Activated gamma-delta T cell treated with Interleukin-2 at 50 U/mL for 16 hours (primary cell): ENCODE measurements at places on chromosomes 5 and 9.

- no peak for DNase-seq
These were observed 1.5 kb downstream of the ARHGAP26 start for GRCh38 chr5:142771666-142772065.

GRCh38 chr9:133301253-133302230 lies 26.5 kb upstream of the ABO start:
- DNase-seq = no peak

DNA sequence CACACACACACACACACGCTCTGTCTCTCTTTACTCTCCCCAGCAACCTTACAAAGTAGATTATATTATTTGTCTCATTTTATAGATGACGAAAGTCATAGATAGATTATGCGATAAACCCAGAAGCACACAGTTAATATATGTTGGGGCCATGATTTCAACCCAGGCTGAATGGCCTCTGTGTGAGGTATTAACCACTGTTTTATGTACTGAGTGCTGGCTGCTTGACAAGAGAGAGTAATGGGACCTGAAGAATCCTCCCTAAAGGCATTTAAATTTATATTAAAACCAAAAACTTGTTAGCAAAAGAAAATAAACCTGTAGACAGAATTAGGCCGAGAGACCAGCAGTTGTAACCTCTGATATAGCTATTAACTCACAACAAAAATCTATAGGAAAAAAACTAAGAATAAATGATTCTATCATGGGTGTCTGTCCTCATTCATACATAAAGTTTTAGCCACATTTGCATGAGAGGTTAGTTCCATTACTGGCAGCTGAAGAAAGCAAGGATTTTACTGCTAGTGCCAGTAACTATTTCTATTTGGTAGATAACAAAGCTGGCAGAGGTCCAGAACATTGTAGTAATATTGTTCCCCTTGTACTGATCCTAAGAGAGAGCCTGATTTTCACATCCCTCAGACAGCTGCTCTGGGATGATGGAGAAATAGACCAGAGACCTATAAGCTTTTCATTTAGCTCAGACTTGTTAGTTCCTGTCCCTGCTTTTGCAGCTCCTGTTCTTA lies 250.9 kb downstream of the ADGRV1 start:
- no peak for DNase-seq

- no peak for DNase-seq
These were observed 157.3 kb upstream of the S1PR3 start for GRCh38 chr9:88833946-88834345.

GRCh38 chr5:135830876-135831275 lies 3.6 kb upstream of the SLC25A48 start:
- no peak for DNase-seq

DNA sequence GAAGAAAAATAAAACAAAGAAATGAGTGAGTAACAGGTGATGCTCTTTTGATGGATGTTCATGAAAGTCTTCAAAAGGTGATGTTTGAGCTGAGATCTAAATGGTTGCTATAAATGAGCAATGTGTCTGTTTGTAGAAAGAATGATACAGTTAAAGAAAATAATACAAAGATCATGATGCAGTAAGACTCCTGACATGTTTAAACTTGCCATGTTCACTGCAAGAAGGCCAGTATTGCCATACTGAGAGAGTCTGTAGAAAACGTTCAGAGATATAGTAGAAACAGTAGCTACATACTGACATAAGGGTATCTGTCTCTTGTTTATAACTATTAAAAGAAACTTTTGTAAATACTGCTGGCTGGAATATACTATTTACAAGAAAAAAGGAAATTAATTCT lies 1609.2 kb upstream of the ACO1 start:
- no peak for DNase-seq

DNA sequence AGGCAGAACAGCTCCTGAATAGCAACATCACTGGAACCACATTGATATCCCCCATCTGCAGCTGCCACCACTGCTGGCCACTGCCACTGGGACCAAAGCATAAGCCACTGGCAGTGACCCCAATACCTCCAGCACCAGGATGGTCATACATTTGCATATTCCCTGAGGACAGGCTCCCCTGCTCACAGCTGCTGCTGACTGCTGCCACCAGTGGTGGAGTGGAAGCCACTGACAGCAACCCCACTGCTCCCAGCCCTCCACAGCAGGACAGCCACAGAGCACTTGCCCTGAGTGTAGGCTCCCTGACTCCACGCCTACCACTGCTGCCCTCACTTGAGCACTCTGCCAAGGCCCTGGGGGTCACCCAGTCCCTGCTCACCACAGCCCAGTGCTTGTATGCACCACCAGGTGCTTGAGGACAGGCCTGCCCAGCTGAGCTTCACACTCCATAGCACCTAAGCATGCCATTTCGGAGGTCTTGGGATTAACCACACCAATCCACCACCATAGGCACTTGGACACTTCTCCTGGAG lies 327.4 kb upstream of the RPS23 start:
- no peak for DNase-seq

- no peak for DNase-seq
These were observed 91.0 kb downstream of the ARSB start for GRCh38 chr5:78893940-78894677.

DNA sequence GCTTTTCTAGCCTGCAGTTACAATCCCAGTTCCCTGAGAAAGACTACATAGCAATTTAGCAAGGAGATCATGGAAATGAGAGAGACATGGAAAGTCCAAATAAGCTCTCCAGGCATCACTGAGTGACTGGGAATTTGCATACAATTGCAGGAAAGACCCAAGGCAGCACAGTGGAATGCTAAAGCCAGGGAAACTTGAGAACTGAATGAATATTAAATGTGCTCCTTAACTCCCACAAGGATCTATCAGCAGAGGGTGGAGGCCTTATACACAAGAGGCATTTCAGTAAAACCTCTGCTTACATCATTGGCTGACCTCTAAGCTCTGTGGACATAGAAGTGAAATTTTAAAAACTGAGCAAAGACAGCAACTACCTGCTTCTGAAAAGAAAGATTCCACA lies 355.6 kb upstream of the DAB2 start:
- DNase-seq = no peak

DNA sequence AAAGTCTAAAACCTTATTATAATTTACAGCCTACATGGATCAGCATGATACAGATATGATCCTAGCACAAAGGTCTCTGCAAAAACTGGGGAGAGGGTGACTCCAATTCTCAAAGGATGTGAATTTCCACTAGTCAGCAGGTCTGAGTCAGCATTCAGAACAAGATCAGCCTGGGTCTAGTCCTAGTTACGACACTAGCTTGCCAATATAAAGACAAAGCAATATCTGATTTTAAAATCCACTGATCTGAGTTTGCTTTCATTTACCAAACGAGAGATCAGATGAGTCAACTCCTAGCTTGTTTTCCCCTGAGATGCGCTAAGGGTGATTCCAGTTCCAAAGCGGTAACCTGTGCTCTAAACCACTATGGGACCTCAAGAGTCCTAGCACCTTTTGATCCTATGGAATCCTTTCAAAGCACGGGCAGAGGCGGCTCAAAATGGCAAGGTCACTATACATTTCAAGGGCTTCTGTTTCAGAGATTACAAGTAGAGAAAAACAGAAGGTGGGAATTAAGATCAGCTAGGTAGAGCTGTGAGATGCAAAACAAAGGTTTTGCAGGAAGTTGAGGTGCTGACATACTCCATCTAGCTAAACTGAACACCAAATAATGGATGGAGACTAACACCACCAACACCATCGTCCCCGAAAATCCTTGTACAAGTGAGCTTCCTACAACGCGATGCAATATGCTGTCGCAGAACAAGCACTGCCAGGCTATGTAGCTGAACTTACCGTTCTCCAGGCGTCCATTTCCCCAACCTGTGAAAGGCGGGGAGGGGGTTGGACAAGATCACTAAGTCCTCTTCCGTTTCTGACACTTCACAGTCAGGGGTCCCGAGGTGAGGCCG lies 906 bp downstream of the SLC25A51 start:
- no peak for DNase-seq

- no peak for DNase-seq
These were observed 23.7 kb downstream of the SLC22A5 start for GRCh38 chr5:132392978-132393825.
